ENCODE measurements at places on chromosomes 3 and 15.

DNA sequence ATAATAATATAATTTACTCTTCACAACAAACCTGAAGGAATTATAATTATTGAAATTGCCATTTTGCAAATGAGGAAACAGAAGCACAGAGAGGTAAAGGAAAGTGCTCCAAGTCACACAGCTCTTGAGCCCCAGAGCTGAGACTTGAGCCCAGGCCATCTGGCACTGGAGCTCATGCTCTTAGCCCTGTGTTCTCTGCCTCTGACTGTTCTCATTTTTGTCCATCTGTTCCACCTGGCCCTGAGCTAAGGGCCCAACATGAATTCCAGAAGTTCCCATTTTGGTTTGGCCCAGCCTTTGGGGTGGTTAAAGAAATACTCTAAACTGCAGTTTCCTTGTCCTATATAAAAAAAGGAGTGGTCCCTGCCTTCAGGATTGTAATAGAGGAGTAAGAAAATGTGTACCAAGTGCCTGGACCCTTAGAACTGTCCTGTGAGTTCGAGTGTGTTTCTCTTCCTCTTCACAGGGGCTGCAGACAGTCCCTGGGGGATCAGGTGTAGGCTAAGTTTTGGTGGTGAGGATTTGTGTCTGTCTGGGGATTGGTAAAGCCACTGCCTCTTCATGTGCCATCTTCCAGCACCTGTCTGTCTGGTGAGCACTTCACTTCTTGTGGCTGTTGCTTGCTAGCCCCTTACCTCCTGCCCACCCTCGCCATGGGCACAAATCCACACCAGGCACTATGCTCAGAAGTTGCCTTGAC lies 91.8 kb downstream of the DNAJB8 start:
- no peak for DNase-seq

- no peak for DNase-seq
Observed at GRCh38 chr3:54793171-54793570, 134.7 kb downstream of the LRTM1 start.

DNA sequence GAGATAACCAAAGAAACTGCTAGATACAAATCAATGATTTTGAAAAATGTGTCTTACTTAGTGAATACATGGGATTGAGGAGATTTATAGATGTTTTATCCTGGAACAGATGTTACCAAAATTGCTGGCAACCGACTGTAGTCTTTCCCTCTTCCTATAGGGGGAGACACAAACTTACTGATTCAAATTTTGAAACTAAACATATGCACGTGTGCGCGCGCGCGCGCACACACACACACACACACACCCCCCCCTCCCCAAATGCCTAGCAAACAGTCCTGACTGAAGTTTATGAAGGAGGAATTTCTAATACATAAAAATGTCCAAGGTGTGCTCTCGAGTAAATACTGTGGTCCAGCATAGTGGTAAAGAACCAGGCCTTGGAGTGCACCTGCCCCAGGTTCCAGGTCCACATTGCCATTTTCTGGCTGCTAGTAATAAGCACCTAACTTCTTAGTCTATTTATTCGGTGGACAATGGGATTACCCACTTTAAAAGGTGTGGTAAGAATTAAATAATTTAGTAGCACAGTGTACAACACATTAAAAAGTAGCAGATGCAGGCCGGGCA lies 18.5 kb upstream of the C3orf62 start:
- DNase-seq = peak; percentile 50

- DNase-seq = no peak
Observed at GRCh38 chr15:63210151-63211091, 21.0 kb downstream of the RAB8B start.

- no peak for DNase-seq
Observed at GRCh38 chr15:37789397-37789786, 145.0 kb upstream of the TMCO5A start.

GRCh38 chr3:53160660-53161449 lies at the start of gene PRKCD:
TSS of gene PRKCD (plus strand) at chr3:53161209. CDS start at chr3:53178423, 17,214 bp downstream.
- peak; percentile 87 for DNase-seq

DNA sequence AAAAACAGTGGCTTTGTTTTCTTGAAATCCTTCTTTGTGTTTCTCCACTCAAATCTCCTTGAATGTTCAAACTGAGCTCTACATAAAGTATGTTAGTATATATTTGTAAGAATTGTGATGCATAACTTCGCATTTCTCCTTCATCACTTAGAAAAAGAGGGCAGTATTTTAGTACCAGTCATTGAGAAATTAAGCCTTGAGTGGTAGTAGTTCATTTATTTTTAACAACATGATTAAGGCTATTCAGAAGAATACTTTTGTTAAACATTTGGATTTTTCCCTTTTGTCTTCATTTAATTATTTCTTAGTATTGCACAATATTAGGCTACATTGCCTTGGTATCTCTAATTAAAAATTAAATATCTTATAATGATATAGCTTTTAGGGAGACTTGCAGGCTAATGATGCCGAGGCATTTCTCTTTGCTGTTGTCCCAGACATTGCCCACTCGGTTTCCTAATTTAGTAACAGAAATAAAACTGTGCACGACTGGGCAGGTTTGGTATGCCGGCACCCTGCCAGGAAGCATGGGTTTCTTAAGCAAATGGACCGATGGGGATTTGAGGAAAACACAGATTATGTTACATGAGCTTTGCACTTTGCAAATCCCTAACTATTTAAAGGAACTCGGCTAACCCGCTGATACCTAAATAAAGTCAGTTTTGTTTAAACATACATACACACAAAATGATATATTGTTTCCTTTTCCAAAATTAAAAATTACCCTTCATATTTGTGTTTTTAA lies 54.7 kb downstream of the LRRC28 start:
- DNase-seq = peak; percentile 76

- no peak for DNase-seq
Observed at GRCh38 chr3:4837374-4837930, 141.8 kb upstream of the BHLHE40 start.

GRCh38 chr3:70856414-70857162 lies 544.1 kb upstream of the MDFIC2 start:
- DNase-seq = peak; percentile 94

GRCh38 chr3:134477002-134477401 lies 8.8 kb downstream of the ANAPC13 start:
- DNase-seq = no peak

GRCh38 chr15:51732646-51733045 lies 4.8 kb downstream of the LYSMD2 start:
- no peak for DNase-seq

DNA sequence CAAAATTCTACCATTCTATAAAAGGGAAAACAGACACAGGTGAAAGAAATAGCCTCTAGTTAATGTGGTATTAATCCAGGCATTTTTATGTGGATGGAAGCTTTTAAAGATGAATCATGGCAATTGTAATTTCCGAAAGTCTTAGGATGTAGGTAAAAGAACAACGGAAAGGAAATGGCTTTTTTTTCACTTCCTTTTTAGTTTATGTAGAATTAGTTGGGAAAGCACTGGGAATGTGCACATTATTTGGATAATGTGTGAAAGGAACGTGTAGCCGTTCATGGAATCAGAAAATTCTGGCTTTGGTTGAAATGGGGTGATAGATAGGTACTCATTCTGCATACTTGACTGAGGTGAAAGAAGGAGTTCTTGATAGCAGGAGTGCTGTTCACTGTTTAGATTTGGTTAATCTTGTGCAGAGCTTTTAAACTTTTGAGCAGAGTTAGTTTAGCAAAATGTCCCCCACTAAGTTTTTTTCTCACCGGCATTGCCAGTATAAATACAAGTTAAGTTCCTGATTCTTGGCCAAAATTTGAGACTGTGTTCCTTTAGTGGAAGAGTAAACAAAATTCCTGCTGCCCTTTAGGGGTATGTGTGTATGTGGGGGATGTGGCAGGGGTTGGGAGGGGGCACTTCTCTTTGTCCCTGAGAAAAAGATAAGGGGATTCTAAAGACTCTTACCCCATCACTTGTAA lies 20.2 kb upstream of the UTS2B start:
- peak; percentile 80 for DNase-seq

DNA sequence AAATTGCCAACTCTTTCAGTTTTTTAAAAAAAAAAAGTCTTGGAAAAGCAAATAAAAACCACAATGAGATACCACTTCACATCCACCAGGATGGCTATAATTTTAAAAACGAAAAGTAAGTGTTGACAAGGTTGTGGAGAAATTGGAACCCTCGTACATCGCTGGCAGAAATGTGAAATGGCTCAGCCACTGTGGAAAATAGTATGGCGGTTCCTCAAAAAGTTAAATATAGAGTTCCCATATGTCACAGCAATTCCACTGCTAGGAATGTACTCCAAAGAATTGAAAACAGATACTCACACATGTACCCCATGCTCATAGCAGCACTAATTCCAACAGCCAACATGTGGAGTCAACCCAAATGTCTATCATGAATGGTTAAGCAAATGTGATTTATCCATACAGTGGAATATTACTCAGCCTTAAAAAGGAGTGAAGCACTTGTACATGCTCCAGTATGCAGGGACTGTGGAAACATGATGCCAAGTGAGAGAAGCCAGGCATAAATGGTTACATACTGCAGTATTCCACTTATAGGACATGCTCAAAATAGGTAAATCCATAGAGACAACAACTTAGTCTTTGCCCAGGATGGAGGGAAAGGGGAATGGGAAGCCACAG lies 73.8 kb upstream of the PCSK6 start:
- no peak for DNase-seq

- DNase-seq = no peak
Observed at GRCh38 chr15:60343221-60343970, 54.4 kb downstream of the ANXA2 start.

- DNase-seq = no peak
Observed at GRCh38 chr3:33095436-33095835, 1.5 kb downstream of the GLB1 start.

DNA sequence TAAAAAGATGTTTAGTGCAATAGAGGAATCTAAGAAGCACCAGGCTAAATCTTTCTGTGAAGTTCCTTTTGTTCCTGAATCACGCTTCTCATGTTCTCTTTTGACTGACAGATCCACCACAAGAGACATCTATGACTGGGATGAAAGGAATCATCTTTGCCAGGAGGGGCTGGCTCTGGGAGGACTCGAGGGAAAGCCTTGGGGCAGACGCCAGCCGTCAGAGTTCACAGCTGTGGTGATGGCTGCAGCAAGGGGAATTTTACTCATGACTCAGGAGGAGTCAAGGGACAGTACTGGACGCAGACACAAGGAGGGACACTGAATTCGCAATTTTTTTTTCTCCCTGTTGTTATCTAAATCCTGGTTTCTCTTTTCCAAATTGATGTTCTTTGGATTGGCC lies 38.7 kb downstream of the C3orf38 start:
- peak; percentile 20 for DNase-seq

DNA sequence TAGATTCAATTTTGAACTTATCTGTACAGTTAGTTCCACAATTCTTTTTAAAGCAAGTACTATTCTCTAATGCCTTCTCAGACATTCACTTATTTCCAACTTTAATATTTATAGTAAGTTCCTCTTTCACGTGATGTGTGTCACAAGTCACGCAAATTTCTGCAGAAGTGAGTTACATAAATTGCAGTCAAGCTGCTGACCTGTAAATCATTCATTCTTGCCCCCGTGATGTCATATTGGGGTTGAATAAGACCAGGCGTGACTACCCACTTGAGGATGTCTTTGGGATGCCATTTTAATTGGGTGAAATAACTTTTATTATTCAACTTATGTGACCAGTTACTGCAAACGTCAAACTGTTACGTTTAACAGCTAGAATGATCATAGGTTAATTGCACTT lies 15.1 kb downstream of the PPARG start:
- no peak for DNase-seq

DNA sequence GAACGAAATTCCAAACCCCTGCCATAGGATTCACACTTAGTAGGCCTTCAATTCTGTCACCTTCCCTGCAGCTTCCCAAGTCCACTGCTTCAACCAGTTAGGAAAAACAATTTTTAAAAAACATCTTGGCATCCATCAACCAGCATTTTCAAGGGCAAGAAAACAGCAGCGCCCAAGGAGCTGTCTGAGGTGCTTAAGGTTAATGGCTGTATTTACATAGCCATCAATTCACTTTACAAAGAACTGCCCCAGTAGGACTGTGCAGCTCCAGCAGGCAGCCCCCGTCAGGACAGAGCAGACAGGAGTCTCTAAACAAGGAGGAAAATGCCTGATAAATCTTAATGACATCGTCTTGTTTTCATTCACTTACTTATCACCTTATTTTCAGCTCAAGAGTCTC lies 13.3 kb downstream of the TAFA4 start:
- DNase-seq = peak; percentile 52

DNA sequence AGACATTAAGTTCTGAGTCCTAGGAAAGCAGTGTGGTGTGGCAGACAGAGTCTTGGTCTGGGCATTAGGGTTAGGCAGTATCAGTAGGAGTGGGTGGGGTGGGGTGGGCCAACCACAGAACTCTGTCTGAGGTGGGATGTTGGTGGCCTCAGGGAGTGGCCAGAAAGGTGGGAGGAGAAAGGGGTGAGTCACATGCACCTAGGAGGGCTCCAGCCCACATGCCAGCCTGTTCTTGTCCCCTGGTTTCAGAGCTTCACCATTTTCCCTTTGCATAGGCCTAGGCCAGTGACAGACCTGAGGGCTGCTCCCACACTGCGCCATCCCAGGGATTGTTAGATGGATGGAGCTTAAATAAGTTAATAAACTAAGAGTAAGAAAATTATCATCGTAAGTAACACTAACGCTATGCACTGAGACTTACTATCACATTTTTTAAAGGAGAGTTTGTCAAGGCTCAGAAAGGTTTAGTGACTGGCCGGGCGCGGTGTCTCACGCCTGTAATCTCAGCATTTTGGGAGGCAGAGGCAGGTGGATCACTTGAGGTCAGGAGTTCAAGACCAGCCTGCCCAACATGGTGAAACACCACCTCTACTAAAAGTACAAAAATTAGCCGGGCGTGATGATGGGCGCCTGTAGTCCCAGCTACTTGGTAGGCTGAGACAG lies 33.8 kb downstream of the DNASE1L3 start:
- DNase-seq = no peak

DNA sequence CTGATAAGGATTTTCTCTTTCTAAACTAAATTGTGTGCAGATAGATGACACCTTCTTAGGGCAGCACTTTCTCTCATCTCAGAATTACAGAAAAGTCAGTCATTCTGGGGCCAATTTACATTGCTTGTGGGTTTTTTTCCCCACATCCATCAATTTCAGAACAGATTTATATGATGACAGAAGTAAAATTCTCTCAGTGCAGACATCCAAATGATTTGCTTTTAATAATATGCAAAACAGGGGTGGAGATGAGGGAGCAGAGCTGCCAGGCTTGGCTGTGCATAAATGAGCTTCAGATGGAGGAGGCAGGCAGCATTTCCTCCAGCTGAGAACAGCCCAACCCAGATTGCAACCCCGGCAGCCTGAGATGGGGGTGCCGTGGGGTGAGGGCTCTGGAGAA lies 44.0 kb downstream of the EDEM1 start:
- DNase-seq = no peak
